T-helper 1 cell (primary cell): ENCODE measurements at places on chromosomes 4 and X.
A peak's percentile ranks its signal among the peaks of the same experiment; 100 is the strongest.

- DNase-seq, result no peak
These were observed 32.1 kb downstream of the PIGG start for GRCh38 chr4:531076-531475.

- no peak for DNase-seq
These were observed 11.7 kb downstream of the XK start for GRCh38 chrX:37697169-37697760.

GRCh38 chrX:45783002-45783401 lies 582.3 kb upstream of the DIPK2B start:
- no peak for DNase-seq

GRCh38 chr4:8276358-8277240 lies 7.0 kb downstream of the HTRA3 start:
- DNase-seq, result no peak

DNA sequence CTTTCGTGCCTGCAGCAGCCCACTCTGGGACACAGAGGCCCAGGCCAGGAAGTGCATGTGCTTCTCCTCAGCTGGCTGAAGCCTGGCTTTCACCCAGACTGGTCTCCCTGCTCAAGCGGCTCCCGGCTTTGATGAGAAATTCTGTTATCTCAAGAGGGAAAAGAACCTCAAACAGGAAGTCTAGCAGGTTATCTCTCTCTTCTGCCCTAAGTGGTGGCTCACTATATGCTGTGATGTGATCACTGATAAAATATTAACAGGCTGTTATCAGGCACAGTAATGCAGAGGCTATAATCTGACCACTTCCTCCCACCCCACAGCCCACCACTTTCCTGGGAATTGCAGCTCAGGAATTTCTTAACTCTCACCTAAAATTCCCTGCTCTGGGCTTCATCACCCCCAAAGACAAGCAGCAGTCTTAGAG lies 13.3 kb downstream of the CLDN2 start:
- DNase-seq, result no peak

DNA sequence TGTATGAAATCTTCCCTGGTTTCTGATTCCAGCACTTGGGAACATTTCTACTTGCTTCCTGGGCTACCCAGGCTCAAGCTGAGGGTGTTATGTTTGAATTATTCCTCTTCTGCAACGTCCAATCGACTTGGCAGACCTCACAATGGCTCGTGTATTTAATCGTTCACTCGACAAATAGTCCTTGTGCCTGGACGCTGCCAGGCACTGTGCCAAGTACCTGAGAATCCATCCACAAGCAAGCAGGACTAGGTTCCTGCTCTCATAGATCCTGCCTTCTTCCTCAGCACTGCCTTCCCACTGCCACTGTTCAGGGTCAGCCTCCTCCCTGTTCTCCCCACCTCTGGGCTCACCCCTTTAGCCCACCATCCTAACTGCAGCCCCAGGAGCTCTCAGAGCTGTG lies 113.3 kb downstream of the EFNB1 start:
- DNase-seq, result no peak

DNA sequence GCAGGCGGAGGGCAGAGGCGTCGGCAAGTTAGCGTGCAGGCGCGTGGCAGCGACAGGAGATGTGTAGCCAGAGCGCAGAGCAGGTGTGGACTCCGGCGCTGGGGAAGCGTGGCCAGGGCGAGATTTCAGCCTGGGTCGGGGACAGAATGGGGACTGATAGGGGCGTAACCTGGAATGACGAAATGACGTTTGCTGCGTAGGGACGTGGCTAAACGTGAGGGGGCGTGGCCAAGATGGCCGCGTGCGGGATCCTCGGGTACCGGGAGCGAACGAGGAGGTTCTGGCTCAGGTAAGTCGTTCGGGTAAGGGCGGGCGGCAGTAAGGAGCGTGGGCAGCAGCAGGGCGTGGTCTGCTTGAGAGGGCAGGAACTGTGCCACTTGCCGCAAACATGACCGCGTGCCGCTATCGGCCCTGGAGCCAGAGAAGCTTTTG lies 10.9 kb upstream of the CLTRN start:
- DNase-seq, result peak; percentile 64

DNA sequence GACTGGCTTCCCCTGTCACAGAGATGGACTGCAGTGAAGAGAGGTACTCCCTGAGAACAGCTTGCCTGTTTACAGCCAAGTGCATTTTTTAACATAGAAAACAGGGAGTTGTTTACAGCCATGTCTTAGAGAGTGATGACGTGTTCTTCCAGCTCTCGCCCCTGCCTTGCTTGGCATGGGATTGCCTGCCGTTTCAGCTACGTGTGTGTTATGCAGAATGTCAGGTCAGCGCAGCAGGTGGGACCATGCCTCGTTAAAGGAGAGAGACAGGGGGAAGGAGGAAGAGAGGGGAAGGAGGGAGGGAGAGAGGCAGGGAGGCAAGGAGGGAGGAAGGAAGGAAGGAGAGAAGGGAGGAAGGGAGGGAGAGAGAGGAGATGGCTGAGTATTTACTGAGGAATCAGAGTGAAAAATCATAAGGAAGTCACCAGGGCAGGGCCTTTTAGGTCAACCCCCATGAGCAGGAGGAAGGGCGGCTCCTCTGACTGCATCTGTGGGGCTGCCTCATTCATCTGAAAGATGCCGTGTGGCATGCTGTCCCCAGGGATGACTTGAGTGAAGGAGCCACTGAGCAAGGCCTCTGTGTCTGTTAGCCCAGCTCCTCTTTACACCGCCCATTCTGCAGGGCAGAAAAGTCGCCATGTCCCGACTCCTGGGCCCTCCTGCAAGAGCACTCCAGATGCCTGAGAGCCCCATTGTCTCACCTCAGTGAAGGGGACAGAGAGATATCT lies 139.7 kb upstream of the PSAPL1 start:
- DNase-seq, result no peak

DNA sequence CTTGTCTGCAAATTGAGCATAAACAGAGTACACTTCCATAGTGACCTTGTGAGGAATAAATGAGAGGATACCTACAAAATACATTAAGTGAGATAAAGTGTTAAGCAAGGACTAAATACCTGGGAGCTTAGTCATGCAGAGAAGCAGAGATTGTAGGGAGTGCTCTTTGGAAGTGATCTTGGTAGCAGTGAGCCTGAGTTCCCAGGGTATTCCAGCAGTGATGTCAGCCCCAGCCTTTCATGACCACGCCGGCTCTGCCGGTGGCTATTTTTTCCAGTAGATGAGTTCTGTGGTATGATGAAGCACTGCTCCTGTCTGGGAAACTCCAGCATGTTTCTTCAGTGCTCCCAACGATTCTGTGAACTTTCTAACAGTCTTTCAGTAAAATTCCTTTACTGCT lies 391.5 kb upstream of the IGFBP7 start:
- no peak for DNase-seq

GRCh38 chrX:139049465-139049864 lies 337.9 kb upstream of the FGF13 start:
- DNase-seq, result no peak

- DNase-seq, result no peak
These were observed 718.5 kb downstream of the SMARCA1 start for GRCh38 chrX:128804828-128805227.

- no peak for DNase-seq
These were observed 178.8 kb downstream of the SNCA start for GRCh38 chr4:89657931-89658700.

DNA sequence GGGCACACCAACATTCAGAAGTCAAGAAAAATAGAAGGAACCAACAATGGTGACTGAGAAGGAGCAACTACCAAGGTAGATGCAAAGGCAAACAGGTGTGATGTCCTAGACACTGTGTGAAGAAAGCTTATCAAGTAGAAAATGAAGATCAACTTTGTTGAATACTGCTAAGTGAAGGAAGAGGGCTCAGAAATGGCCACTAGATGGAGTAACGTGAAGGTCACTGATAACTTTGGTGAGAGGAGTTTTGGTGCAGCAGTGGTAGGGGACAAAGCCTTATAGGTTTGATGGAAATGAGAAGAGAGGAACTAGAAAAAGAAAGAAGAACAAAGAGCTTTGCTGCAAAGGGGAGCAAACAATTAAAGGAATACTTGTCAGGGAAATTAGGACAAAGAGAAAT lies 23.5 kb downstream of the OTC start:
- no peak for DNase-seq

GRCh38 chr4:143286701-143287571 lies 49.7 kb upstream of the GAB1 start:
- DNase-seq, result no peak

DNA sequence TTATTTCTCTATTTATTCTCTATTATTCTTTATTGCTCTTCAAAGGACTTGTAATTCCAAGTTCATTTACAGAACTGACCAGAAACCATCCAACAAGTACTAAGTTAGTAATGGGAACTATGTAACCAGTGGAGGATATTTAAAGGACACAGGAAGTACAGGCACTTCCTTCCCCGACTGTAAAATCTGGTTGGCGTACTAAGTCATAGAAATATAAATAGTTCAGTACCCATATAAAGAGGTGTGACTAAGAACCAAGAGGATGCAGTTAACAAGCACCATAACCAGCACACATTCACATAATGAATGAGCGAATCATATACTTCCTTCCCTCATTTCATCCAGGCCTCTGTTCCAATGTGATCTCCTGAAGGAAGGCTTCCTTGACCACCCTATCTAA lies 3.6 kb upstream of the EIF4E start:
- DNase-seq, result no peak

- no peak for DNase-seq
These were observed 973 bp downstream of the ADAMTS3 start for GRCh38 chr4:72567821-72568675.

DNA sequence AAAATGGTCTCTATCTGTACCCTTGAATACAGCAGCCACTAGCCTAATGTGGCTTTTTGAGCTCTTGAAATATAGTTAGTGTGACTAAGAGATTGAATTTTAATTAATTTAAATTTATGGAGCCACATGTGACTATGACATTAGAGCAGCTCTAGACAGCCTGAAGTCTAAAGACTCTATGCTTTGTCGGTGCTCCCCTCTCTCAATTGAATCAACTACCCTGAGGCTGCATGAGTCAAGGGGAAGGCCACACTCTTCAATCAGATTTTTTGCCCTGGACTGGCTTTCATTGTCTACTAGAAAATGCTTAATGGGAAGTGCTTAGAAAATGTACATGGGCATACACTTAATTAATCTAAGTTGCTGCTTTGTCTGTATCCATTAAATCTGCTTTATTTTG lies 11.7 kb downstream of the TLR7 start:
- DNase-seq, result no peak

- DNase-seq, result no peak
These were observed 52.2 kb downstream of the ANK2 start for GRCh38 chr4:113101669-113102068.

DNA sequence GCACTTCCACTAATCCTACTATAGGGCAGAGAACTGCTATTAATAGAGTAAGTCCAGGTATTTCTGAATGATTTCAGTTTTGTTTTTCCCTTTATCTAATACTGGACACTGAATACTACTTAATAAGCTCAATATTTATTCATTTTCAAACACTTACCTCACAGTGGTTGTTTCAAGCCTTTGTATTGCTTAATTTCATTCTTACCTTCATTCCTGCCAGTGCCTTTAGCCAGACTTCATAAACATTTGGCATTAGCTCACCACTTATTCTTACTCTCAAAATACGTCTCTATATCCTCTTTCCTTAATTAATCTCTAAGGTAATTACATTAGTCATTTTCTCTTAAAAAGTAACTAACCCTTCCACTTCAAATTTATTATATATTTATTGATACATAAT lies 18.8 kb upstream of the CORIN start:
- DNase-seq, result no peak

DNA sequence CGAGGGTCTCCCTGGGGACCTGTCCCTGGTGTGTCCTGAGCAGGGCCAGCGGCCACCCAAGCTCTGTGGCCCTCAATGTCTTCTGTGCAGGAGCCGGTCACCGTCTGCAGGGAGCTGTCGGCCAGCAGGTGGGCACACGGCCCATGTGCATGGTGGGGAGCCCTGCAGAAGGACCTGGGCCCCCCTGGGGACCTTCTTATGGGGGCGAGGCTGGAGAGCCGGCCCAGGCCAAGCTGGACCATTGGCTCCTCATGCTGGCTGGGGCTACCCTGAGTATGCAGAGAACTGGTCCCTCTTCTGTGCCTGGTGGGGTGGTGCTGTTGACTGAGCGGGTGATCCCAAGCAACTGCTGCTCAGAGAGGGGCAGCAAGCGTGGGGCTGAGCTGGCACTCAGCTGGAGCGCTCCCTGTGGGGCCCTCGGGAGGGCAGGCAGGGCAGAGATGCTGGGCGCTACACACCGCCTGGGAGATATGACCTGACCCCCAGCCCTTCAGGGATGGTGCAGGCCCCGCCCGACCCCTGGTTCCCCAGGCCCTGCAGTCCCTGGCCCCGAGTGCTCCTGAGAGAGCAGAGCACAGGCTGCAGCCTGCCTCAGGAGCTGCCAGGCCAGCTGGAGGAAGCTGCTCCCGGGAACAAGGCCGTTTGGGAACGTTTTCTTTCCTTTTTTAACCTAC lies 14.8 kb downstream of the NAT8L start:
- DNase-seq, result no peak

DNA sequence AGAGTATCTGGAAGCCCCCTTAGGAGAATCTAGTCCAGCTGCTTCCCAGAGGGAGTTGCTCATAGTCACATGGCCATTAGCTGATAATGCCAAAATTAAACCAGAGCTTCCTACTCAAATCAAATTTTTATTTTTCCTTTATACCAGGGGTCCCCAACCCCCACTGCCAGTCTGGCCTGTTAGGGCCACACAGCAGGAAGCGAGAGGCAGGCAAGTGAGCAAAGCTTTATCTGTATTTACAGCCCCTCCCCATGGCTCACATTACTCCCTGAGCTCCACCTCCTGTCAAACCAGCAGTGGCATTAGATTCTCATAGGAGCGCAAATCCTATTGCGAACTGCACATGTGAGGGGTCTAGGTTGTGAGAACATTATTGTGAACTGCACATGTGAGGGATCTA lies 19.2 kb upstream of the TNIP3 start:
- DNase-seq, result no peak
